Stimulated activated CD8-positive, alpha-beta memory T cell treated with anti-CD3 and anti-CD28 coated beads, Interleukin-15, amount 100 ng/mL, for 4 hours (primary cell): ENCODE measurements at places on chromosomes 2 and 18.

GRCh38 chr18:9364242-9364641, 29.7 kb downstream of the TWSG1 start:
- DNase-seq: no peak

- DNase-seq: no peak
Measured at GRCh38 chr2:75465317-75465984, 95.3 kb downstream of the EVA1A start.

DNA sequence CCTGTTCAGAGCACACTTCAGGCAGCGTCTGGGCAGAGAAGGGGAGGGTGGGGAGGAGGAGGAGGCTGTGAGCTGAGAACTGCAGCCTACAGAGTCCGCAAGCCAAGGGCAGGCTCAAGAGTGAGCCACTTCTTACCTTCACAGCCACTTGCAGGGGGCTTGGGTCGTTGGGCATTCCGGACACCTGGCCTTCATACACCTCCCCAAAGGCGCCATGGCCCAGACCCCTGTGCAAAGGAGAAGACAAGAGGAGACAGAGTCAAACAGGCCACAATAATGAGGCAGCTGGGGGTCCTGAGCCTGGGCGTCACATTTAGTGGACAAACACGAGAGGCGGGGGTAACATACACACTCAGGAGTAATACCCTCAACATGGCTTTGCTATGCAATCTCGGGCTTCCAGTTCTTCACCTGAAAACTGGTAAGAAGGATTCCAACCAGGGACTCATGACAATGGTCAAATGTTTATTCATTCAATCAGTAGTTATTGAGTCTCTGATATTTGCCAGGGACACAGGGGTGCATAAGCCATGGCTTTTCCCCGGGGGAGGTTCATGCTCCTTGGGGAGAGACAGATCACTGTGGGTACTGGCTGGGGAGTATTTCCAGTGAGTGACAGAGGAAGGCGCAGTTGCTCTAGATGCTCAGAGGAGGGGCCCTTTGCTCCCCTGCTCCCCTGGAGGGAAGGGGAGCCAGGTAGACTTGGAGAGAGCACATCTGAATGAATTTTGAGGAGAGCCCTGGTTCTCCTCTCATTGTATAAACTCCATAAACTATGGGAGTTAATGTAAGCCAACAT, 107.4 kb downstream of the CLIP4 start:
- DNase-seq: no peak

DNA sequence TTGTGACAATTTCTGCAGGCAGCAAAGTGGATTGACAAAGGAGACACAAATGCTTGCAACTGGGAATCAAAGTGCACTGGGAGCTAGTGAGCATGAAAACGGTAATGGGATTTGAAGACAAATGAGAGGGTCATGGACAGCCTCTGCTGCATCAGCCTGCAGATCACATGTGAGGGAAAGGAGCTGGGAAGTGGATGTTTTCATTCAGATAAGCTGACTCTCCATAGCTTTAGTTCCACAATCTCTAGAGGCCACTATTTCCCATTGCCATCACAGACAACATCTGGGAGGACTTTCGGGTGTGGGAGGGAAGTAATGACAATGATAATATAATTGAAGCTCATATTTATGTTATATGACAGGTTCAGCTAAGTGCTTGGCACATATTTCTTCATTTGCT, 28.4 kb downstream of the ADCYAP1 start:
- no peak for DNase-seq

GRCh38 chr2:223643309-223643708, 41.1 kb upstream of the SCG2 start:
- DNase-seq: no peak

DNA sequence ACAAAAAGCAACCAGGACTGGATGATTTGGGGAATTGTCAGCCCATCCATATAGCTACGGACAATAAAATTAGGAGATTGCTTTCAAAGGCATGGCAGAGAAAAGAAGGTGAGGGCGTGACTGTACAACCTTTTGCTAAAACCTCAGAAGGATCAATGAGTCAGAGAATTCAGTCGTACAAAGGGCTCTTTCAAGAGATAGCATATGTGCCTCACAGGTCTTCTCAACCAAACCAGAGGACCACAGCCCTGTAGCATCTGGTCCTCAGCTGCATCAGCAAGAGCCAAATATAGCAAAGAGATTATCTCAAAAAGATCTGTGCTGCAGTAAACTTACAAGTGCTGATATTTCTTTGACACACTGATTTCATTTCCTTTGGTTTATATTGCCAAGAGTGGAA, 149.9 kb upstream of the RAB6C start:
- no peak for DNase-seq

GRCh38 chr2:226953826-226954225, 118.0 kb downstream of the RHBDD1 start:
- DNase-seq: no peak

DNA sequence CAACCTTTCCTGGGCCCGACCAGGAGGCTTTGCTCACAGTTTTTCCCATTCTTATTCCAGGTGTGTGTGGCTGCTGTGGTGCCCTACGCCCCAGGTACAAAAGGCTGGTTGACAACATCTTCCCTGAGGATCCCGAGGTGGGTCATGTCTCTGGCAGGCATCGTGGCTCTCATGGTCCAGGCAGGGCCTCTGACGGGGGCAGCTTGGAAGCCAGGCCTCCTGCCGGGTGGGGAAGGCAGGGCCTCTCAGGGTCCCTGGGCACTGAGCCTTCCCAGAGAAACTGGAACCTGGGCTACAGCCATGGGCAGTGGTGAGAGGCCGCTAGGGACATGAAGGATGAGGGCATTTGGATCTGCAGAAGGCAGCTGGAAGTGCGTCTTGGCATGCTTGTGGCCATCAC, 49.4 kb downstream of the EFR3B start:
- no peak for DNase-seq

- DNase-seq: no peak
Measured at GRCh38 chr18:77019641-77020040, 112.9 kb downstream of the MBP start.

DNA sequence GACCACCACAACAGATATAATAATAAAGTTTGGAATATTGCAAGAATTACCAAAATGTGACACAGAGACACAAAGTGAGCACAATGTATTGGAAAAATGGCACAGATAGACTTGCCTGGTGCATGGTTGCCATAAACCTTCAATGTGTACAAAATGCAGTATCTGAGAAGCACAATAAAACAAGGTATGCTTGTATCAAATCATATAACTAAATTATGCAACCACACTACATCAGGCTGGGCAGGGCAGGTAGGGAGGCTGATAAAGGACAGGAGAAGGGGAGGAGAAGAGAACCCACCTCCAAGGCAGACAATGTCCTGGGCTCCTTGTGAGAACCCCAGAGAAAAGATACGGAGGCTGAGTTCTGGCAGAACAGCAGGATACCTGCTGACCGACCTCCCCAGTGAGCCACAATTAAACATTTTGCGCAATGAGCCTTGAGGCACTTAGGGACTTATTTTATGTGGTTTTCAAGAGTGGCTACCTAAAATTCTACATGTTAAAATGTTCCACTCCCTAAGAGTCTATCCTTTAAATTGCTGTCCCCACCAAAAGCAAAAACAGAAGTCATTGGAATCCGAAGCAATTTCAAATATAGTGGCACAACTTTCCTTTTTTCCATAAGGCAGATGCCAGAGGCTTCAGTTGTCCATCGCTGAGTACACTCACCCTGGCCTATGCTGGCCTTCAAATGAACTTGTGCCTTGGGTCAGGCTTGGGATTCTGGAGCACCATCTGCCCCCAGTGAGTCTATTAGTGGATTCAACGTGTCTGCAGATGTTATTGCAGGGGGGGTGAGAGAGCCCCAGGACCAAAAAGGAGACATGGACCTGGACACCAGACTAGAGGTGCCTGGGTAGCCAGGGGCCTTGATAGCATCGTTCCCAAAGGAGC, 16.8 kb downstream of the WDFY1 start:
- no peak for DNase-seq

- DNase-seq: no peak
Measured at GRCh38 chr18:46609048-46609447, 48.0 kb downstream of the LOXHD1 start.

DNA sequence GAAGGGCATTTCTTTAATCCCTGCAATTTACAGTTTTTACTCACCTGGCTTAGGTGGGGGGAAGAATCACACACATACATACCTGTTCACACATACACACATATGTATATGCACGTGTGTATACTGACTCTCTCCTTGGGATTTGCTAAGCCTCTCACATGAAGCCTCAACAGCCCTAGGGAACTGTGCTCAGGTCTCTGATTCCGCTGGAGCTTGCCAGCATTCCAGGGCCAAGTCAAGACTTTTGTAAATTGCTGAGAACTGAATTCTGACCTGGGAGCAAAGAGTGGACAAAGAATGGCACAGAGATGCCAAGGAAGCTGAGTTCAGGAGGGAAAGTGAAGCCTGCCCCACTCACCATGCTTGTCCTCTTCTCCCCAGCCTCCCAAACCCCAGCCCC, 177.3 kb downstream of the TMEM247 start:
- DNase-seq: no peak

GRCh38 chr2:74700643-74701372, 46.8 kb downstream of the SEMA4F start:
- DNase-seq: no peak

GRCh38 chr2:27154488-27154887, 5.7 kb downstream of the TCF23 start:
- no peak for DNase-seq

GRCh38 chr2:12727641-12728040, 10.9 kb downstream of the TRIB2 start:
- DNase-seq: no peak

DNA sequence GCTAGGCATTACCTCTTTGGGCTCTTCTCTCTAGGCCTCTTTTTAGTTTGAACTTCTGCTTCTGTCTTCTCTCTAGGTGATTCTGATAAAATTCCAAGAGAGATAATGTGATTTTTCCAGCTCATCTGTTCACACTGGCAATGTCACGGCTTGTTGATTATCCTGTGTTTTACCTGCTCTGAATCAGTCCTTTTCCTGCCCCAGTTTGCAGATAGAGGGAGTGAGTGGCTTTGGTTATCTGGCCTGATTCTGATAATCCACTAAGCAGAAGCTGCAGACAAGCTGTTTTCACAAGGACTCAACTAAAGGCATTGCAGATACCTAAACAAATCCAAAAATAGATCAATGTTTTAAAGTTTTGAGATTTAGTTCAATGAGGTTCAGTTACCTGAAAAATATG, 111.9 kb downstream of the DCC start:
- no peak for DNase-seq

DNA sequence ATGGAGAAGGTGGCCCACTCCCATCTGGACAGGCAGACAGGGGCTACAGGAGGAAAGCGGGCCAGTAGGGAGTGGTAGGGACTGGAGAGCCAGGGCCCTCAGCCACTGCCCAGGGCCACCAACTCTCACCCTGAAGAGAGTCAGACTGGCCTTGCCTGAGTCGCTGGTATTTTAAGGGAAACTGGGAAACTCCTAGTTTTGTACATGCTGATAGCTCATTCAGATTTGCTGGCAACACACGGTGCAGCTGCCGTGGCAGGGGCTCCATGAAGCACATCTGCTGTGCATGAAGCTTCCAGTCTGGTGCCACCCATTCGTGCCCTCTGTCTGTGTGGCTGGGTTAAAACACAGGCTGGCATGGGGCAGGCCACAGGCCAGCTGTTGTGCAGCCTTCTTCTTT, 137.3 kb upstream of the GLI2 start:
- no peak for DNase-seq

- DNase-seq: no peak
Measured at GRCh38 chr2:8626572-8626971, 55.3 kb upstream of the ID2 start.

DNA sequence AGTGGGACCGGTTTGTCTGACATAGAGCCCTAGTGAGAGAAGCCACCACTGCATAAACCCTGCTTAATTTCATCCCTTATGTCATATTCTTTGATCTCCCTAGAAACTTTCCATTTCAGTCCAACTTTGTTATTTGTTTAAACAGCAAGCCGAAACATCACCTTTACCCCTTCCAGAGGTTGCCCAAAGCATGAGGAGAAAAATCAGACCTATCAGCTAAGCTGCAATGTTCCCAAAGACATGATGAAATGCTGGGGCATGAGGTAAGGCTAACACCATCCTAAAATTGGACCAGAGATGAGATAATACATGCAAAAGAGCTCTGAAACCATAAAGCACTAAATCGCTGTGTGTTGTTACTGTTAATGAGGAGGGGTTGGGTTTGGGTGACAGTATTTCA, 447.9 kb upstream of the ACVR2A start:
- no peak for DNase-seq

GRCh38 chr2:230327418-230328154, 593 bp downstream of the SP140L start:
- no peak for DNase-seq

- DNase-seq: no peak
Measured at GRCh38 chr2:168392024-168392423, 64.0 kb upstream of the CERS6 start.

- DNase-seq: no peak
Measured at GRCh38 chr2:230874876-230875275, 10.1 kb downstream of the ITM2C start.

DNA sequence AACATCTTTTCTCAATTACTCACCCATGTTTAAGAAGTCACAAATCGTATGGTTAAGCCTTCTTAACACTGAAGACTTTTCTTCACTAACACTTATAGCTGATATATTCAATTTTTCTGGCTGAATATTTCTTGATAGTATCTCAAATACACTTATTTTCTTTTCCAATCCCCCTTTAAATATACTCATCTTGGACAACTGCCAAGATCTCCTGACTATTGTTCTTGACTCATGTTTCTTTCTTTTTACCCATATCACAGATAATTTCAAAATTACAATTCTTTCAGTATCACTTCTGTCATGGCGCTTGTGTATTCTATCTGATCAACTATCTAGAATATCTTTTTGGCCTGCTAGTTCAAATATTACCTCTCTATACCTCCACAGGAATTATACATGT, 954.3 kb upstream of the ACVR2A start:
- no peak for DNase-seq

- DNase-seq: no peak
Measured at GRCh38 chr2:191941376-191941929, 94.6 kb upstream of the CAVIN2 start.

- DNase-seq: no peak
Measured at GRCh38 chr2:202141329-202141947, 68.4 kb downstream of the KIAA2012 start.

DNA sequence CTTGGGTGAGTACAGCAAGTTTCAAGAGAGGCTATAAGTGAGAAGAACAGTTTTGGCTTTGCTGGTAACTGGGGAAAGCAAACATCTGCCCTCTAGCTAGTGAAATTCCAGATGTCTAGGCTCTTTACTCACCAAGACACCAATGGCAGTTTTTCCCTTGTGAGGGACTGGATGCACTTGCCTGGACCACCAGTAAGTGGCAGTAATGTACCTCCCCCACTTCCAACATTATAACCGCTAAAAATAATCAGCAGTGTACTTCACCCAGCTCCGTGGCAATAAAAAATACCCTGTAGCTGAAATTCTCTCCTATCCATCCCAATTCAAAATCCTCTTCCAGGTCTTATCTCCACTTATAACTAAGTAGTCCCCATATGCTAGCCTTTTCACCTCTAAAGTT, 383.9 kb downstream of the ARHGAP15 start:
- no peak for DNase-seq

- DNase-seq: no peak
Measured at GRCh38 chr2:28153851-28154250, 238.8 kb upstream of the FOSL2 start.

- no peak for DNase-seq
Measured at GRCh38 chr18:76658627-76659026, 163.6 kb upstream of the ZNF516 start.

GRCh38 chr2:2769481-2770431, 438.7 kb upstream of the MYT1L start:
- DNase-seq: no peak
